Dermis microvascular lymphatic vessel endothelial cell (primary cell): ENCODE measurements at places on chromosomes 7 and 10.

DNA sequence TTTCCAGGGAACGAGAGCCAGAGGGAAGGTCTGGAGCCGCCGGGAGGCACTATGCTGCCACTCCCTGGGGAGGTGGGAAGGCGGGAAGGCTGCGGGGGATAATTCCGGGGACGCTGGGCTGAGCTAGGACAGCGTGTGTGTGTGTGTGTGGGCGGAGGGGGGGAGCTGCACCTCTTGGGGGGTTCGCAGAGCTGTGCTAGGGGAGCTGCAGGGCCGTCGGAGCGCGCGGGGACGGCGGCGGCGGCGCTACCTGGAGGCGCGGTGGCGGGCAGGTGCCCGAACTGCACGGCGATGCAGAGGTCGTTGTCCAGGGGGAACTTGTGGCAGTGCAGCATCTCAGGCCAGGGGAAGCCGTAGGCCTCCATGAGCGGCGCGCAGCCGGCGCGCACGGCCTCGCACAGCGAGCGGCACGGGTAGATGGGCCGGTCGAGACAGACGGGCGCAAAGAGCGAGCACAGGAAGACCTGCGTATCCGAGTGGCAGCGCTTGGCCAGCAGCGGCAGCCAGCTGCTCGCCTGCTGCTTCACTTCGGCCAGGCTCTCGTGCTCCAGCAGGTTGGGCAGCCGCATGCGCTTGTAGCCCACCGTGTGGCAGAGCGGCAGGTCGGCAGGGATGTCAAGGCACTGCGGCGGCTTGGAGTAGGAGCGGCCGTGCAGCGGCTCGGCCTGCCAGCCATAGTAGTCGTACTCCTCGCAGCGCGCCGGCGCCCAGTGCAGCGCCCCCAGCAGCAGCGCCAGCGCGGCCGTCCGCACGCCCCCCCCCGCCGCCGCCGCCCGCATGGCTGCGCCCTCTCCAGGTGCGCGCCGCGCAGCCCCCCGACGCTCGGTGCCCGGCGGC lies 526 bp downstream of the SFRP5 start:
- DNase-seq: no peak

- no peak for DNase-seq
Measured at GRCh38 chr10:103276251-103276895, 565 bp upstream of the INA start.

DNA sequence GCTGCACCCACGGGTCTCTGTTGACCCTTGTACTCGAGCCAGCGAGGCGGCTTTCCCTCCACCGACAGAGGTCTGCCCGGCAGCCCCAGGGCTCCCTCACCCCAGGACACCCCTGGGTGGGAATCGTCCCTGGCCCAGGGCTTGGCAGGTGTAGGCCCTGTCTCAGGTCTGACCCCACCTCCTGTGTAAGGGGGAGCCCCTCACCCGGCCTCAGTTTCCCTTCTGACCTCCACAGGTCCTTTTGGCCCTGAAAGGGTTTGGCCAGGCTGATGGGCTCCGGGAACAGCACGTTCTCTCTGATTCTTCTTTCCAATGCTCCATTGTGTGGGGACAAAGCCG lies 25.0 kb upstream of the ELFN1 start:
- DNase-seq: no peak

DNA sequence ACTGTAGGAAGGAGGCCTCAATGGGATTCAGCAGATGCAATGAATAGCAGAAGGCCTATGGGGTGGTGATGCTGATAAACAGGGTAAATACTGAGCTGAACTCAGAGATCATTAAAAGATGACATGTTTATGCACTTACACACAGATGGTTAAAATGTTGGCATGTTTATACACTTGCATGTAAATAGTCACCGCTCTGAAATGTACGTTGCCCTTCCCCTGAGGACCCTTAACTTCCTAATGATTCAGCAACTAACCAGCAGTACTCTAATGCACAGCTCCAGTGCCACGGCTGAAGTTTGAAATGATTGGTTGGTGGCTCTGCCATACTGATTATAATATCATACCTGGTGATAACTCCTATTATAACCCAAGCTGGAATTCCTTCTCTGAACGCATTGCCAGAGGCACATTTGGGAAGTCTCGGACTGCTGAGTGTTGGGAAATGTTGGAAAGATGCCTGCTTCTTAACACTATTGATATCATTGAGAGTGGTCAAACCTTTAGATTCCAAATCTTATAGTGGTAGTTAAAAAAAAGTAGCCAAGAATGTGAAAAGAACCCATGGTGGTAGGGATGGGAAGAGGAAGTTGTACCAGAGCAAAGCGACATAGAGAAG lies 3.7 kb upstream of the CAV1 start:
- no peak for DNase-seq

- no peak for DNase-seq
Measured at GRCh38 chr7:67518580-67518979, 521.9 kb downstream of the TYW1 start.

DNA sequence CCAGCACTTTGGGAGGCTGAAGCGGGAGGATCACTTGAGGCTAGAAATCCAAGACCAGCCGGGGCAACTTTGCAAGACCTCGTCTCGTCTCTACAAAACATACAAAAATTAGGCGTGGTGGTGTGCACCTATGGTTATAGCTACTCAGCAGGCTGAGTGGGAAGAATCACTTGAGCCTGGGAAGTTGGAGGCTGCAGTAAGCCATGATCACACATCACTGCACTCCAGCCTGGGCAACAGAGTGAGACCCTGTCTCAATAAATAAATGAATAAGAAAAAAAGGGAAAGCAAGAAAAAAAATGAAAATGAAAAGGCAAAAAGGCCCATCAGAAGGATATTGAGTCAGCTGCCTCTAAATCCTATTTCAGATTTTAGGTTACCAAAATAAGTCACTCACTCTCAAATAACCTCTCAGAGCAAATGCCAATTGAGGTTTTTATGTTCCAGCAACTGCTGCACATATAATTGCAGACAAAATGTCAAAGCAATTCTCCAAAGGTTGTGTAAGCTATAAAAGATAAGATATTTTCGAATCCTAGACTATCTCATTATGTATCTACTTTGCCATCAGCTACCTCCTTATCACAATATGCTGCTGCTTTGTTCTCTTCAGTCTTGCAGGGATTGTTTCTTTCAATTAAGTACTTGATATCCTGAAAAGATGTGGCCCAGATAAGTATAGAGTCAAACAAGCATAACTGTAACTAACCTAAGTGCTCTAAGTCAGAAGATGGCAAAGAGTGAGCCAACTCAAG lies 4.7 kb downstream of the BAZ1B start:
- no peak for DNase-seq

DNA sequence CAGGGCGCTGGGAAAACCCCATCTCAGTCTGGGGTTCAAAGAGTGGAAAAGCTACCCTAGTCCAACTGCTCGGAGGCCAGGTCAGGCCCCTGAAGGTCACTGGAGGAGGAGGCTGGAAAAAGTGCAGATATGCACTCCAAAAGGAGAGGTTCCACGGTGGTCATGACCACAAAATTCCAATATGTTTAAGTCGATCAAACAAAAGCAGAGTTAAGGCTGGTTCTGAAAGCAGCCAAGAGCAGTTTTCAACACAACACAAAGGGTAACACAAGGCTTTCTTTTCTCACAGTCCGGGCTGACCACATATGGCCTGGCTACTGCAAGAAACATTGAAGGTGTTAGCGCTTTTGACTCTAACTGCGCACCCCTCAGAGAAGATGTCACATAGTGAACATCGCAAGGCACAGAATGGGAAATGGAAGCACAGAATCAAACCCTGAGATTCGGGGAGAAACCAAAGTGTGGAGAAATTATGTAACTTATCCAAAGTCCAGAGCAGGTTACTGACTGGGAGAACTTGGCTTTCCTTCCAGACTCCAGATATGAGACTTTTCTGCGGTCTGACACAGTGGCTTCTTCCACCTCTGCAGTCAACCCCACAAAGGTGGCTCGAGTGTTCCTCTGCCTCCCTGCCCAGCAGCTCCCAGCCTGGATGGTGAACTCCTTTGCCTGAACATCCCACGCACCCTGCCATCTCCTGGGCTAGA lies 1.3 kb upstream of the GRB10 start:
- DNase-seq: no peak

DNA sequence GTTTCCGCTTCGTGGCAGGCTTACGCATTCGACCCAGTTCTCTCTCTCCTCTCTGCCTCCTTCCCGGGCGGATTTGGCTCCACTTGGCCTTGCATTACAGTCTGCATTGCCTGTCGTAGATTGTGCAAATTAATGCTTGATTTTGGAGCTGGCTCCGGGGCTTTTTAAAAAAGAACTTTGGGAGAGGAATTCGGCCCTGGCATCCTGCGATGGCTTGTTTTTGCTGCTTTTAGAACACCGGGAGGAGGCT lies 767 bp downstream of the EIF4EBP2 start:
- no peak for DNase-seq

DNA sequence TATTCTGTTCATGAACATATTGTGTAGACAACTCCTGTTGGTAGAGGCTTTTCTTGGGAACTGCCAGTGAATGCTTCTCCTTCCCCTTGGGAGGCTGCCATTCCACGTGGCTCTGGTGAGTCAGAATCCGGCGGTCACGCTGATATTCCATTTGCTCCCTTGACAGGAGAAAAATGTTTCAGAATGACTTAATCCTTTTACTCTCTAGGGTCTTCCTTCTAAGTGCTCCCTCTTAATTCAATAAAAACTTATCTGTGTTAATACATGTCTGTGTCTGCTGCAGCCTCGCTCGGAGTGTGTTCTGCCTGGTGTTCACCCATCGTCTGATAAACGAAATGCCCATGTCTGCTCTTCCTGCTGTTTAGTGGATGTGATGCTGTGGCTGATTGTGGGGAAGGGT lies 278.6 kb downstream of the ARHGAP12 start:
- DNase-seq: peak; percentile 16

DNA sequence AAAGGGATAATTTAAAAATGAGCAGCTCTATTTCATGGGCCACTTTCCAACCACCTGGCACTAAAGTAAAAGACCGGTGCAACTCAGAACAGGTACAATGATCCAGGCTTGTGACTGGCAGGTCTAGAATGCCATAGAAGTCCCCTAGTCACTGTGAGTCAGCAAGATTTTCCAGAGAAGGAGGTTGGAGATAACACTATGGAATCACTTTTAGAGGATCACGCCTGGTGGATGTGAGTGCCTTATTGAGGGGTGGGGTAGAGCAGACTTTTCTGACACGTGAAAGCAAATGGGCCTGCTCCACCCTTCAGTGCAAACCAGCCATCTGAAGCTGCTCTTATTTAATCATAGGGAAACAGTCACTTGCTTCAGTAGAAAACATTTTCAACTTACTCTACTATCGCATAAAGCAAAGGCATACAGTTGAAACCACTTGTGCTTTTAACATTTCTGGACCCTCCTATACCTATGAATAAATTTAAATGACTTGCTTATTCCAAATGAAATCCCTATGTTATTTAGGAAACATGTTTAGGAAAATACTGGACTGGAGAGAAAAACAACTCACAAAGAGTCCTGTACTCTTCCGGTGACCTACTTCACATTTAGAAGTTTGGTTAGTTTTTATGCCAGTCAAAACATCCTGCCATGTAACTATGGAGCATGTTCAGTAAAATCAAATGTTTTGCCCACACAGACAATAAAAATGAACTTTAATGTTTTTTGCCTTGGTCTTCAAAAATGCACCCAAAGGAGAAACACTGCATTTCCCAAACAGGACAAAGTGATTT lies 21.5 kb upstream of the AKR1C1 start:
- DNase-seq: peak; percentile 75

- DNase-seq: peak; percentile 57
Measured at GRCh38 chr7:129949292-129950133, 3.2 kb downstream of the UBE2H start.

GRCh38 chr10:68010426-68010940 lies 64.6 kb downstream of the HERC4 start:
- no peak for DNase-seq

DNA sequence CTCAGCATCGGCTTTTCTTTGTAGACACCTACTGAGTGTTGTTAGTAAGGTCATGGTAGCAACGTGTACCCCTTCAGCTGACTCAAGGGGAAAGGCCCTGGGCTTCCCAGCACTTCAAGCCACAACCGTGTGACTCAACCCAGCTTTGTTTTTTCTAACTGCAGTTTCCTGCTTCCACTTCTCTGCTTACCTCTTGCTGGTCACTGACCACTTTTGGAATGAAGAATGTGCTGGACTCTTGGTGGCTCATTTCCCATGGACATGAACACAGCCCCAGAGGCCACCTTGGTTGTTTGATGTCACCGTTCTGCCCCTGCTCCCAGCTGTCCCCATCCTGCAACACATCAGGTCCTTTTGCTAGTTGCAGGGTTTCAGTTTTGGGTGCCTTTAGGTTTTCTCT lies 69.5 kb upstream of the ZNF438 start:
- peak; percentile 4 for DNase-seq

- no peak for DNase-seq
Measured at GRCh38 chr7:20779041-20779440, 7.6 kb downstream of the SP8 start.

DNA sequence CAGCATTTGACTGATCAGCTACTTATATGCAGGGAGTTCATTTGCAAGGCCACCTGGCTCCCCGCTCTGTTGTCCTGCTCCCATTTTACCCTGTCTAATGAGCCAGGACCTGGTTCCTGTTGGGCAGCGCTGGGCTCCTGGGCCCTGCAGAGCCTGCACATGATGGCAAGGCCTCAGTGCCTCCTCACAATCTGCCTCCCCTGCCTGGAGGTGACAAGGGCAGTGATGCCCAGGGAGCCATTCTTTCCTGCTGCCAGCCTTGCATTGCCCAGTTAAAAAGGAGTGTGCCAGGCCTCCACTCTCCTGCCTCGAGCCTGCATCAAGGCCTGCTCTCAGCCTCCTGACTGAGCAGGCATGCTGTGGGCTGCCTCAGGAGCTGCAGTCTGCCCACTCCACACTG lies 28.5 kb downstream of the CHAT start:
- no peak for DNase-seq
